HS-5 (cell line): ENCODE measurements at places on chromosomes 1 and 21.

DNA sequence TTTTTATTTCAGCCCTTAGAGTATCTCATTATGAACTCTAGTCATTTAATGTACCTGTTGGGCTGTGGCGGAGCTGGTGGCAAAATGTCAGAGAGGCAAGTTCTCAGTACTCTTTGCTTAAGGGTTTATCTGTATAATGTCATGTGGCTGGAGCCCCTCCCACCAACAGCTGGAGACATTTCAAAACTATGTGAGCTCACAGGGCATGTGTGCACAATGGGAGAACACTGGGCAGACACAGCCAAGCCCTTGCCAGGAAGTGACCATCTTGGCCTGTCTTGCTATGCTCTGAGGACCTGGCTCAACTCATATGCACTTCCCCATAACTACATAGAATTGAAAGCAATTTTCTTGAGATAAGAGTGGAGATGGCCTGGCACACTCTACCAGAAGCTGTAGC lies 296.4 kb downstream of the PTPRU start:
- no peak for DNase-seq

- no peak for DNase-seq
These were observed 498.9 kb downstream of the TTLL7 start for GRCh38 chr1:83499998-83500397.

GRCh38 chr1:215986401-215986800 lies 419.3 kb downstream of the KCTD3 start:
- DNase-seq: no peak

- DNase-seq: no peak
These were observed 16.9 kb downstream of the CCSAP start for GRCh38 chr1:229325853-229326487.

DNA sequence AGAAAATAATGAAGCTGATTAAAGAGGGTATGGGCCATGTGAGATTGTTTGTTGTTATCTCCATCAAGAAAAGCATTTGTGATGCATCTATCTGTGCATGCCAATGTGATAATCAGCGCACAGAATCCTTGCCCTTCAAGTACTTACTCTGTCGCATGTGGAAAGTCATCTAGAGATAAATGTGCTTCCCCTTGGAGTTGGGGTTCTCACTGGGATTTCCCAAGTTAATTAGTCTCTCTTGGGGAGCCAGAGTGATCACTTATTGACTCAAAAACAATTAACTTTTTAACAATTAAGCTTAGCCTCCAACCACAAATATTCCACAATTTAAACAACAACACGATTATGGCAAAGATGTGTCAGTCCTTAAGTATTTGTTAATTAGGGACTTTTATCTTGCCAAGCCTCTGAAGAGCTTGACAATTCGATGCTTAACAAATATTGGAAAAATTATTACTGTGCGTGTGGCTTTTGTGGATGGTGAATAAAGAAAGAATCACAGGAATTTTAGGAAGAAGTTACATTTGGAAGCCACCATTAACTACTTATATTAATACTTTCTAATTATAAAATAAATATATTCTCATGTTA lies 17.5 kb downstream of the RHOU start:
- no peak for DNase-seq

DNA sequence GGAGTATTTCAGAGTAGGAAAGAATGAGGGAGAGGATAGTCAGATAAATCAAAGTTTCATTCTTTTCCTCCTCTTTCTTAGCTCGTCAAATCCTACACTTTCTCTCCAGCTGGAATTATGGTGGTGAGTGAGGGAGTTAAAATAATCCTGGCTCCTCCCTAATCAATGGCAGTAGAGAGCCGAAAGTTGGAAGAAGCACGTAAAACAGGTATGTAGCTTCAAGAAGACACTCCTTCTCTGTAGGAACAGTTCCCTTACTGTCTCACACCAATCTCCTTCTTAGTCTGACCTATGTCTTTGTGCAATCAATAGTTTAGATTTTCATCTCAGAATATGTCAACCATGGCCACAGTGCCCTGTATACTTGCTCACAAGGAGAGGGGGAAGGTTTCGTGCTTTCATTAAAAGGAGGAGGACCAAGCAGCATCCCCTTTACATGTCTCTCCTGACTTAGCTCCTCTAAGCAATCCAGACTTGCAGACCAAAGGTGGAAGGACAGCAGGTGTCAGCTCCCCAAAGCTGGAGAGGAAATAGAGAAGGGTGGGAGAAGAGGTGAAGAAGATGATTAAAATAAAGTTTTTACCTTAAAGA lies 878 bp downstream of the MINDY1 start:
- no peak for DNase-seq

DNA sequence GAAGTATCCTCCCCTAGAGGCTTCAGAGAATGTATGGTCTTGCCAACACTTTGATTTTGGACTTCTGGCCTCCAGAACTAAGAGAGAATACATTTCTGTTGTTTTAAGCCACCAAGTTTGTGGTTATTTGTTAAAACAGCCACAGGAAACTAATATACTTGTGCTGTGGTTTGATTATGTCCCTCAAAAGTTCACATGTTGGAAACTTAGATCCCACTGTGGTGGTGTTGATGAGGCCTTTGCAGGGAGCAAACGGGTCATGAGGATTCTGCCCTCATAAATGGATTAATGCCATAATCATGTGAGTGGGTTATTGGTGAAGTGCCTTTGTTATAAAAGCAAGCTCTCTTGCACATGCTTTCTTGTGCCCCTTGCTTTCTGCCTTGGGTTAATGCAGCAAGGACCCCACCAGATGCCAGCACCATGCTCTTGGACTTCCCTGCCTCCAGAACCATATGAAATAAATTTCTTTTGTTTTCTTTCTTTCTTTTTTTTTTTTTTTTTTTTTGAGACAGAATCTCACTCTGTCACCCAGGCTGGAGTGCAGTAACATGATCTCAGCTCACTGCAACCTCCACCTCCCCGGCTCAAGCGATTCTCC lies 157.3 kb downstream of the CLIC6 start:
- DNase-seq: no peak

DNA sequence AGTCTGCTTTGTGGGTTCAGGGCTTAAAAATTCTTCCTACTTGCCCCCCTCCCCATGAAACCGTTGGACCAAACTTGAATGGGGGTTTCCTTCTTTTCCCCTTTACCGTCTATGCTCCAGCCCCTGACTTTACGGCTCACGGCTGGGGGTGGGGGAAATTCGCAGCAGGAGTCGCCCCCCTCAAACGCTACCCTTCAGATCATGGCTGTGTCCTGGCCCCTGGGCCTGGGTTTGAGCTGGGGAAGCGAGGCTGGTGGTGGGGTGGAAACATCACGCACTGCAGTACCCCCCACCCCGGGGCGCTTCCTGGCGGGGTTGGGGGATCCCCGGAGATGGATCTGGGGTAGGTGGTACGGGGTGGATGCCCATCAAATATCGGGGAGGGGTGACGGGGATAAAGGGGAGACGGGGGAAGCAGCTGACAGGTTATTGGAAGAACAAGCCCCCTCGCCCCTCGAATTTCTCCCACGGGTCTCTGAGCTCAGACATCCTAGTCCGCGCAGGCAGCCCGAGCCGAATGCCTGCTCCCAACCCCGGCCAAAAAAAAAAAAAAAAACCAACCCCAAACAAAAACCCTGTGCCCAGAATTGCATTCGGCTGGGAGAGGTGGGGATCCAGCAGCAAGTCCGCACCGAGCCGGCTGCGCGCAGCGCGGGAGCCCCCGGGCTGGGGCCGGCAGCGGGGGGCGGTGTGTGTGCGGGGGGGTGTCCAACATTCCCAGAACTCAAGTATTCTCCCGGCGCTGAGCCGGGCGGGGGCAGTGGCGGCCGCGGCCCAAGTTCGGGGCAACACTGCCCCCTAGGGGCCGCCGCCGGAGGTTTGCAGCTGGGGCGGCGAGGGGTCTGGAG lies 59.0 kb upstream of the ACOT11 start:
- peak; percentile 33 for DNase-seq

DNA sequence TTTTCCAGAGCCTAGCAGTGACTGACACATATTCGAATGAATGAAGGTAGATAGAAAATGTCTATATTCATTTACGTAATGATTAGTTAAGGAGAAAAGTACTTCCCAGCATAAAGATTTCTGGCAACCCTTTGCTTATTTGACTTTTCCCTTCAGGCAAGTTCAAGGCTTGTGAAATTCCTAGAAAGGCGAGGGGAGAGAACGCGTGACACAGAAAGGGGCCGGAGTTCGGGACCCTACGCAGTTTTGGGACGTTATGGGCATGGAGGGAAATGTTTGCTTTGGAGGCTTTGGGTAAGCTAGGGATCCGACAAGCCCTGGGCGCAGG lies 472 bp upstream of the USP25 start:
- DNase-seq: no peak

DNA sequence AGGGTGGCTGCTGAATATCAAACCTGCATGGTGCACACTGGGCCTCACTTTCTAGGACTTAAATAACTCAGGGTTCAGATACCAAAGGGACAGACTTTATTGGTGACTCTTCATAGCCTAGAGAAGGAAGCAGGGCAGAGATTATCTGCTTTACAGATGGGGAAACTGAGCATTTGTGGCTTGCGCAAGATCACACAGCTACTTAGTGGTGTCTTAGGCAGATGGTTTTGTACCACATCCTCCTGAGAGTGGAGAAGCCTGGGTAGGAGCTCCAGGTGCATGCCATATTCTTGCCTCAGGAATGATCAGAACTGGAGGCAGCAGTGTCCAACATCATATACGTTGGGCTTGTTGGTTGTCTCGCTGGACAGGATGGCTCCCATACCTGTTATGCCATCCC lies 6.8 kb upstream of the DPH2 start:
- DNase-seq: no peak

DNA sequence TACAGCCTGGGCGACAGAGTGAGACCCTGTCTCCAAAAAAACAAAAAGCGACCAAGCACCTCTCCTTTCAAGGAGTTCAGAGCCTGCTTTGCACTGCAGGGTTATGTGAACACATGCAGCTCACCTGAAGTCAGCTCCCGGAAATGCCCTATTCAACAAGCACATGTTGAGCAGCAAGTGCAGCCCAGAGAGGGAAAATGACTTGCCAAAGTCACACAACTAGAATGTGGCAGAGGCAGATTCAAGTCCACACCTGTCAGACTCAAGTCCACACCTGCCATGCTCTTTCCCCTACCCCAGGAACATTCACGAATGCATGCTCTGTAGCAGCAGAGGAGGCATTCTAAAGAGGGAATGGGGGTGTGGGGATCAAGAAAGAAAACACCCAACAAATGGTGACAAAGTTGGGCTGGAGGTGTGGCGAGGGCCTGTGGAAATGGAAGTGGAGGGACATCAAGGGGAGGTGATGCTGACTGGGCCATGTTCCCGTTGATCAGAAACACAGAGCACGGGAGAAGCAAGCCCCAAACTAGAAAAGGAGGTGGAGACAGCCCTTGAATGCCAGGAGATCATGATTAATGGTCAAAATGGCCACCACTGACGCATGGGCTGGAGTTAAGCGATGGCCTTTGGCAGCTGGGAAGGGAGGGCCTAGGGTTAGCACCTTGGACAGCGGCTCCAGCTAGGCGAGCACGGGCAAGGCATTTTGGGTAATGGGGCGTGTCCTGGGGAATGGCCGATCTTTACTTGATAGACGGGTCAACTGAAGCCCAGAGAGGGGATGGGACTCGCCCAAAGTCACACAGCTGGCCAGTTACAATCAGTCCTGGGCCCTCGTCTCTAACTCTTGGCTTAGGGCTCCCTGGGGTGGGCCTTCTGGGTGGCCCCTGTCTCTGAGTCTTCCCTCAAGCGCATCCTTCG lies 21.5 kb downstream of the RAP1GAP start:
- no peak for DNase-seq

GRCh38 chr1:113905435-113905861 lies 322 bp downstream of the DCLRE1B start:
- no peak for DNase-seq

- DNase-seq: no peak
These were observed 51.2 kb downstream of the TLR5 start for GRCh38 chr1:223091896-223092295.

DNA sequence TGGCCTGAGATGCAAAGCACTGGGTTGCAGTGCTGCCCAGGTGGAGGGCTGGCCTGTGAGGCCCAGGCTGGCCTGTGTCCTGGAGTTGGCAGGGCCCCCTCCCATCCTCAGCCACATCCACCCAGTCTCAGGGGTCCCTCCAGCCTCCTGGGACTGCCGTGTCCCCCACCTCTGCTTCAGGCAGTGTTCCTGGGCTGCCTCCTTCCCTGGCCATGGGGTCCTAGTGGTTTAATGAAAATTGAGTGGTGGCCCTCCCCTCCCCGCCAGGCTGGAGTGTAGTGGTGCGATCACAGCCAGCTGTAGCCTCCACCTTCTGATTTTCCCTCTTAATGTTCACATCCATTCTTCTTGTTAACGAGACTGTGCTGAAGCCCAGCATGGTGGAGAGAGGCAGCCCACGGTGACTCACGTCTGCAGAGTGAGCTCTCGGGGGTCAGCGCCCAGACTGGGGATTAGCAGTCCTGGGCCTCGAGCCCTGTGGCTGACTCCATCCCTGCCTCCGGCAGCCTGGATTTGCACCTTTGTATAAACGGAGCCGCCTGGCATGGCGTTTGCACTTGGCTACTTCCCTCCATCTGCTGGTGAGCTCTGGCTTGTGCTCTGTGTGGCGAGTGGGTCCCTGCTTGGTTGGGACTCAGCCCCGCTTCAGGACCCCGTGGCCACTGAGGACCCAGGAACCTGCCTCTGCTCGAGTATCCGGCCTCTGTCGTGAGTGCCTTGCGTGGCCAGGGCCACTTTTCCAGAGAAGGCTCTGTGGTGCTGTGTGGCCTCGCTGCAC lies 6.9 kb downstream of the MIB2 start:
- no peak for DNase-seq

- DNase-seq: no peak
These were observed 177.8 kb upstream of the KLHDC7A start for GRCh38 chr1:18302788-18303413.

DNA sequence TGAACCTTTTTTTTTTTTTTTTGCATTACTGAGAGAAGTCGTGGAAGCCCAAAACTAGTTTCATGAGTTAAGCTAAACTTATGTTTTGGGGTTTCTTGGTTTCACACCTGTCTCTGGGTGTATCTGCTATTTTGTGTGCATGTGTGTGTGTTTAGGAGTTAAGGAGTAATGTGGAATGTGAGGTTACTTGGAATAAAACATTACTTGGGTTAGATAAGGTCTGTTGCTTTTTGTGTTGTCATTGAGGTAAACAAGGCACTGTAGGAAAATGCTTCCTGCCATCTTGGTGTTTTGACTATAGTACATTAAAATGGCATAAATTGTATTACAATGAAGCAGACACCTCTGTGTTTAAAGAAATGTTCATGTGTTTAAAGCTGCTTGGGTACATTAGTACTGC lies 2.9 kb downstream of the TENT5C start:
- DNase-seq: no peak

DNA sequence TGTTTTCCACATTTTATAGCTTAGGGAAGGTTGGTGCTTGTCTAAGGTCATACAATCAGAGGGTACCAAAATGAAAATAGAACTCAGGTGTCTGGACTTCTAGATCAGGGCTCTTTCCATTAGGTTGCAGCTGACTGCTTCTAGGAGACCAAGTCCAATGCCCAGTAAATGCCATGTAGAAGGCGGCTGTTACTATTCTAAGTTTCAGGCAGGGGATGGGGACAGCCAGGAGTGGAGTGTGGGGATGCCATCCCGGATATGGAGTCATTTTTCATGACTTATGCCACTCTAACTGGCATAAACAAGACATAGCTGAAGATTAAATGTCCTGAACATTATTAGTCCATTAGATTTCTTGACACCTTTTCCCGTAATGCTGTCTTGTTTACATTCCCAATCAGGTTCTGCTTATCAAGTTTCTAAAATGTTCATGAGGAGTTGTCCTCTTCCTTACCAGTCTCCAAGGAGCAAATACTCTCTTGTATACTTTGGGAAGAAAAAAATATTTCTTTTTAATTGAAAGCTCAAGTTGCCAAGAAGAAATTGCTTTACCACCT lies 31.5 kb downstream of the XCL1 start:
- DNase-seq: no peak
